ENCODE measurements at places on chromosomes 3 and 15. TPM values are rescaled to one million over a fixed set of nuclear protein-coding genes. Genes with fewer than 3 reads are reported as not detected.

Gene RUVBL1
- polyA plus RNA-seq: 35.2 TPM

Gene HGD
- polyA plus RNA-seq: 28.7 TPM

Gene KCNMB3
- polyA plus RNA-seq: 5.0 TPM

Gene GOLGA8S
- 0.24 TPM for polyA plus RNA-seq

Gene TXNRD3
- polyA plus RNA-seq: 7.3 TPM

DNA sequence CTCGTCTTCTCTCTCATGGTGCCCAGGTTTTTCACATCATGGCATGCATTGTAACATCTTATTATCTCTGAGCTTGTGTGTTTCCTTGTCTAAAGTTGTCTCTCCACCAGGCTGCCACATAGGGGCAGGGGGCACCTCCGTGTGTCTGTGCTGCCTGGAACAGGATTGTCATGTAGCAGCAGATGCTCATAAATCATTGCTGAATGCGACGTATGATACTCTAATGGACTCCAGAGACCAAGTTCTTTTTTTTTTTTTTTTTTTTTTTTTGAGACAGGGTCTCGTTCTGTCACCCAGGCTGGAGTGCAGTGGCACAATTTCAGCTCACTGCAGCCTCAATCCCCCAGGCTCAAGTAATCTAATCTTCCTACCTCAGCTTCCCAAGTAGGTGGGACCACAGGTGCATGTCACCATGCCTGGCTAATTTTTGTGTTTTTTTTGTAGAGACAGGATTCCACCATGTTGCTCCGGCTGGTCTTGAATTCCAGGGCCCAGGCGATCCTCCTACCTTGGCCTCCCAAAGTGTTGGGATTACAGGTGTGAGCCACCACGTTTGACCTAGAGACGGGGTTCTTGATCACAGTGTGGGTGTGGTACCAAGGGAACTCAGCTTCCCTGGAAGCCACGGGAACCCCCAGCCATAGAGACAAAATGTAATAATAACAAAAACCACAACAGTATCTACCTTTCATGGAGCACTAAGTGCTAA, 4.7 kb upstream of the DNASE1L3 start:
- H3K4me3 ChIP-seq: no peak overlapping the region
- peak overlapping the region; percentile 73 for H3K27ac ChIP-seq
- DNase-seq: no peak
- H3K4me1 ChIP-seq: peaks cover 8% of the 10 kb centered on the region
- no peaks in the 10 kb centered on the region for H3K27me3 ChIP-seq
- no peaks in the 10 kb centered on the region for H3K36me3 ChIP-seq

Gene LRRC49
- 7.2 TPM for polyA plus RNA-seq

All from large intestine (tissue), 12 donors.